ENCODE measurements at places on chromosomes 6 and 20.

DNA sequence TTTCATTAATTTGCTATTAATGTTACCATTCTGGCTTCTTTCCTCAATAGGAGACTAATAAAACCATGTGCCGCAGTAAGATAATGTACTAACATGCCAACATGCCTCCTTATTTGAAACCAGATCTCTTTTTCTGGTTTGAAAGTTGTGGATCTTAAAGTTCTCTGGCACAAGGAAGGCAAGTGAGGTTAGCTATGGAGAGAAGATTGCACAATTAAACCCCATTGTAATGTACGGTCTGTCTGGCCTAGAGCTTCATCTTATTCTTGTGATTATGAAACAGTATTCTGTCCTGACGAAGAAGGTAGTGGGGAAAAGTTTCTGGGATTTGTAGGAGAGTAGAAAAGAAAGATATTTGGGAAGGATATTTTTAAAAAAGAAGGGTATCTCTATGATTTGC lies 68.4 kb downstream of the EYA4 start:
- no peak for DNase-seq

DNA sequence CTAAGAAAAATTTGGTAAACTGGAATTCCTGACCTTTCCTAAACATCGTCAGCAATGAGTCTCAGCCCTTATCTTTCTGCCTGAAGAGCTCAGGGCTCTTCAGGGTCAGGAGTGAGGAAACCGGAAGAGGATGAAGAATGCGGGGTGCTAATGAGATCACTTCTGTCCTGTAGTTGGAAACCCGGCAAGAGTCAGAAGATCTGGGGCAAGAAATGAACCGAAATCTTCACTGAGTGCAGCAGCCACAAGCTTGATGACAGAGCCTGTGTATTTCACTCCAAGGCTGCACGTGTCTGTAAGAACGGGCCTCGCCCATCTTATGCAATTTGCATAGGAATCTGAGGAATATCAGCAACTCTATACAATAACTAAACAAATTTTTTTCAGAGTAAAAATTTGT lies 60.4 kb upstream of the QKI start:
- no peak for DNase-seq

- DNase-seq: no peak
Measured at GRCh38 chr6:134979142-134979541, 29.2 kb upstream of the ALDH8A1 start.

DNA sequence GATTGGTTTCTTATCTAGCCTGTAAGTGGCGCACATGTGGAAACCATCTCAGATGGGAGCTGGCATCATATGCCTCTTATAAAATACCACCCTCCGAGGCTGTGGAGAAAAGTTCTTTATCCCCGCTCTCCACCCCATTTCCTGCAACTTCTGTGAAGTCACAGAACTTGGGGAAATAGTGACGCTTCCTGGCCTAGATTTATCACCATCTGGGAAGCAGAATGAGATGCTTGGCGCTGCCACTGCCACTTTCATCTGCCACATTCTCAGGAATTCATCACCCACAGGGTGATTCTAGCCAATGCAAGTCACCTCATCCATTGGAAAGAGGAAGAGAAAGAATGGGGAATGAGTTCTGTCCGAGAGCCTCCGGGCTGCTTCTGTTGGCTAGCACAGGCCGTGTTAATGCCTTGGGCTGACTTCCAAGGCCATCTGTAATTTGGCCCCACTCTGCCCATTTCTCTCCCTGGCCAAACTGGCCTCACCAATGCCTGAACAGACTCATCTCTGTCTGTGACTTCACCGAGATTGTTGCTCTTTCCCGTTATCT lies 148.8 kb upstream of the SOX4 start:
- DNase-seq: no peak
